ENCODE measurements at places on chromosomes 3 and 15.

DNA sequence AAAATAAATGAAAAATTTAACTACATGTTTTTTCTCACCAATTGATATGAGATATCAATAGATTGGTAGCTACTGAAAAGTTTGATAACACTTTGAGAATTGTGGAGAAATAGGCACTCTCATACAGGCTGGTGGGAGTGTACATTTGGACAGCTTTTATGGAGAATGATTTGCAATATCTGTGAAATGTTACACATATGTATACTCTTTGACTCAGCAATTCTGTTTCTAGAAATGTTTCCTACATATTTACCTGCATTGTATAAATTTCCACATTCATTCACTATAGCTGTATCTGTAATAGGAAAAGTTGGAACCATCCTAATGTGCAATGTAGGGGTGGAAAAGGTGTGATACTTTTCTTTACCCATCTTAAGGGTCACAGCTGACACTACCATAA lies 1.9 kb upstream of the KIF23 start:
- DNase-seq: no peak

DNA sequence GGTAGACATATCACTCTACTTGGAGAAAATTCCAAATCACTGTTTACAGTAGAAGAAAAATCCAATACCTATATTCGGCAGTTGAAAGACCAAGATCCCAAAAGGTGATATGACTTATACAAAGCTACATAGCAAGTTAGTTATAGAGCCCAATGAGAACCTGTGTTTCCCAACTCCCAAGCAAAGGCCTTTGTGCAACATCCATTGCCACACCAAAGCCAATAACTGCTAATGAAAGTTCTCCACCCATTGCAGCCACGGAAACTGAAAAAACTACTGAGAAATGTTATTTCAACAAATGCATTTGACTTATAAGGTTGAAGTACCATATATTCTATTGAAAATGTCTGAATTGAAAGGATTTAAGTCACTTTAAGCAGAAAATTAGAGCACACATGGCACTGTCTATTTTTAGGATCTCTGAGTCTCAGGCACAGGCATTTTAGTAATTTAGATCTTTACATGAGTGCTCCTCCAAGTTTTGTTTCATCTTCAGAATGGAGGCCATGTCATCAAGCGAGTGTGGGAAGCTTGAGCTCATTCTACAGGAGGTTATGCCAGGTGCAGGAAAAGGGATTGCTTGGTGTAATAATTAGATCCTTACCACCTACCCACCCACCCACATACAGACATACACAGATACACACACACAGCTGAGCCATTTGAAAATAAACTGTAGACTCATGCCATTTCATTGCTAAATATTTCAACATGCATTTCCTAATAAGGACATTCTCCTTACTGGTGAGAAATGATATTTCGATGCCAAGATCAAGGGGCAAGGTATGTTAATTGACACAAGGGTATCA lies 19.7 kb upstream of the ANO10 start:
- DNase-seq: peak; percentile 38

GRCh38 chr3:192010490-192010889 lies 549.5 kb downstream of the PYDC2 start:
- peak; percentile 73 for DNase-seq

DNA sequence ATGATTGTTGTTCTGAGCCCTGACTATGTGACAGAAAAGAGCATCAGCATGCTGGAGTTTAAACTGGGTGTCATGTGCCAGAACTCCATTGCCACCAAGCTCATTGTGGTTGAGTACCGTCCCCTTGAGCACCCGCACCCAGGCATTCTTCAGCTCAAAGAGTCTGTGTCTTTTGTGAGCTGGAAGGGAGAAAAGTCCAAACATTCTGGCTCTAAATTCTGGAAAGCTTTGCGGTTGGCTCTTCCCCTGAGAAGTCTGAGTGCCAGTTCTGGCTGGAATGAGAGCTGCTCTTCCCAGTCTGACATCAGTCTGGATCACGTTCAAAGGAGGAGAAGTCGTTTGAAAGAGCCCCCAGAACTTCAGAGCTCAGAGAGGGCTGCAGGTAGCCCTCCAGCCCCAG lies 142.0 kb downstream of the IL1RAP start:
- no peak for DNase-seq

- DNase-seq: no peak
These were observed 15.1 kb upstream of the BNIP2 start for GRCh38 chr15:59703979-59704796.

DNA sequence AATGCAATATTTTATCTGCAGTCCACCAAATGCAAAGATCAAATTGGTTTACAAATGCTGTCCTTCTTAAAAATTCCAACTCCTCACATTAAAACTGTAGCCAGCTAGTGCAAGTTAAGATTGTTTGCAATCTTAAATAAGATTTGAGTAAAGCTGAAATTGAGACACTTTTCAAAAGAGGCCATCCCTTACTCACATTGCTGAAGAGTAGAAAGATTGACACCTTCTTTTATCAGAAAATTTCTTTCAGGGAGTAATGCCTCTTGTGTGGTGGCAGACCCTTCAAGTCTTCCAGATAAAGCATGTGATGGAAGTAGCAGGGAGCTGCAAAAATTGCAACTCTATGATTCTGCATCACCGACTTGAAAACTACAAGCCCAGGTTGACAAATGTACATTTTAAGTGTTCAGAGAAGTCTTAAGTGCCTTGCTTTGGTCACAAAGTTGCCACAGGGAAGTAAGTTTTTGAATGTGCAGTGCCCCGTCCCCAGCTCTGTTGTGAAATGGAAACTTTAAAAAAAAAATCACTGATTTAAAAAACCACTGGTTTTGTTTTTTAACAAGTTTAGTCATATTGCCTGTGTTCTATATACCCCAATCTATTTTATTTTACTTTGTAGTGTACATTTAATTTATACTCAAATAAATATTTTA lies 12.6 kb downstream of the CD86 start:
- DNase-seq: no peak

DNA sequence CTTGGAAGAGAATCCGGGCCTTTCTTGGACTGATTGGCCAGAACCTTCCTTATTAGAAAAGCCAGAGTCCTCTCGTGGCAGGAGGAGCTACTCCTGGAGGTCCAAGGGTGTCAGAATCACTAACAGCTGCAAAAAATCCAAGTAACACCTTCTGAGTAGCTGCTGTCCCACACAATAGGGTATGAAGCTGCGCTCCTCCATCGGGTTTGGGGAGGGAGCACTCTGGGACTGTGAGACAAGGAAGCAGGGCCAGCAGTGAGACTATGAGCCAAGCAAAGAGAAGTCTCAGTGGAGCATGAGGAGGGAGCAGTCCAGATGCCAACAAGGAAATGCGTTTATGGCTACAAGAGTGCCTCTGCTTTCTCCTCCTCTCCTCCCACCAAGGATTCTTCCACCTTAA lies 21.7 kb downstream of the SEMA3G start:
- DNase-seq: no peak
